ENCODE measurements at places on chromosomes 2 and 18. TPM values are rescaled to one million over a fixed set of nuclear protein-coding genes. Genes with fewer than 3 reads are reported as not detected.

Gene CRYGA
- total RNA-seq, result not detected

Gene DLX1
- total RNA-seq, result not detected

Gene PLEK
- 3.7 TPM for total RNA-seq

Gene TNFRSF11A
- total RNA-seq, result 1.0 TPM

Gene ZC3H6
- total RNA-seq, result 19.1 TPM

Gene FBXO48
- total RNA-seq, result 0.92 TPM

Gene OXER1
- total RNA-seq, result 0.94 TPM

Gene DSC3
- 0.65 TPM for total RNA-seq

Gene COL4A4
- 3.0 TPM for total RNA-seq

Gene IL36G
- not detected for total RNA-seq

DNA sequence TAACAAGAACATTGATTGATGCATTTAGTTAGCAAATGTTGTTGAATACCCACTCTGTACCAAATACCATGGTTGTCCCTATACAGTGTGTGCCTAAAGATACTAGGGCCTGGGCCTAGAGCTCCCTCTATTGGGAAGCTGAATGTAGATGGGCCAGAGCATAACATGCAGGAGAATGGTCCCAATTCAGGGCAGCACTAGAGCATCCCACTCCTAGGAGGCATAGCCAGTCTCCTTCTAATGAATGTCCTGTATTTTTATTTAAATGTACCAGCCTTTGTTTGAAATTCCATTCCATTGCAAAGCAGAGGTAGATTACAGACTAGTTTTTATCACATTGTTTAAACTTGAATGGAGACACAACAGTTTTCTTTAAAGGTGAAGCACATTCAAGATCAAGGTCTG is 90.6 kb downstream of the FEZ2 start:
- no peak for DNase-seq

DNA sequence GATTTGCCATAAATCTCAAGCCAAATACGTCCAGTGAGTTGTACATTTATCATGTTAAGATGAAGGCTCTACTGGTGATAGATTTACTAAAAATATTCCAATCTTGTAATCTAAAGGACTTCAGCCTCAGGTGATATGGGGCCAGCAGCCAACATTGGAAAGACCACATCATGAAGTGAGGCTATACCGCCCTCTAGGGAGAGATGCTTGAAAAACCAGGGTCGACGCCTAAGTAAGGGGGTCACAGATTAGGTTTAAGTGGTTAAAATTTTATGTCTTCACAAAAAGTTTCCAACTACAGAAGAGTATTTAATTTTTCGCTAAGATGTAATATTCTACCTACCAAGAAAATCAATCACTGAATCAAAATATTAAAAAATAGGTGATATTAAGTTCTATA is 33.3 kb downstream of the DOCK10 start:
- DNase-seq, result no peak

DNA sequence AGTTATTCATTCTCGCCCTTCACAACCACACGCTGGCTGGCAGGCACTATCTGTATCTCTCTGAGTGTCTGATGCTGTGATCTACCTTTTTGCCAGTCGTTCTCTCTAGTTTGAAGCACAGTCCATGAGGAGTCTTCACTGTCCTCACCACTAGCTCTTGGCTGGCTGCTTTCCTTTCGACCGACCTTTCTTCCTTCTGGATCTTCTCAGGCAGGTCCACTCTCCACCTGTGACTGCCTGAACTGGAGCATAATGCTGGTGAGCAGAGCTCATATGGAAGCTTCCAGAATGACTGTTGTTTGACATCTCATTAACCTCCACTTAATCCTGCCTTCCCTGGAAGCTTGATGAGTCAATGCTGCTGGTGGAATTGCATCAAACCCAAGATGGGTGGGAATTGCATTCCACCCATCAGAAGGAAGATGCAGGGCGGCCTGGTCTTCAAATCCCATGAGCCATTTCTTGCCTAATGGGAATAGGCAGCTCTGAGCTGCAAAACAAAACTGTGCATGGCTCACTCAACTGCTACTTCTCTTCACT is 283.5 kb upstream of the HDAC4 start:
- DNase-seq, result no peak

DNA sequence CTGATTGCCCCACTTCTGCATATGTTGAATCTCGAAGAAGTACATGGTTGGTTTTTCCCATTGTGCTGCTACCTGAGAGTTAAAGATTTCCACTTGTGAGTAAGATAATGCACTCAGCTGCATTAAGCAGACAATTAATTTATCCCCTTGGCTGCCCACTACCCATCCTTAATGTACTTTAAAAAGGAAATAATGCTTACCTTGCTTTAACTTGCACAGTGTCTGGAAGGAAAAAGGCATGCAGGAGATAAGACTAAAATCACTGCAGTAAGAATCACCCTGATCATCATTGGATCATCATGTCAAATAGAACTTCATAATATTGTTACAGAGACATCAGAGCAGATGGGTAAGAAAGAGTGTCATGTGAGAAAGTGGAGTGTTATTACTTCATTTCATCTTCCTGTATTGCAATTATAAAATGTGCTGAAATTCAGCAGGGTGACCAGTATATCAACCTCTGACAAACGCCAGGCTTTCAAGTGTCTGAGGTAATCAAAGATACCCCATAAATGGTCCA is 207.3 kb upstream of the PIK3C3 start:
- no peak for DNase-seq

DNA sequence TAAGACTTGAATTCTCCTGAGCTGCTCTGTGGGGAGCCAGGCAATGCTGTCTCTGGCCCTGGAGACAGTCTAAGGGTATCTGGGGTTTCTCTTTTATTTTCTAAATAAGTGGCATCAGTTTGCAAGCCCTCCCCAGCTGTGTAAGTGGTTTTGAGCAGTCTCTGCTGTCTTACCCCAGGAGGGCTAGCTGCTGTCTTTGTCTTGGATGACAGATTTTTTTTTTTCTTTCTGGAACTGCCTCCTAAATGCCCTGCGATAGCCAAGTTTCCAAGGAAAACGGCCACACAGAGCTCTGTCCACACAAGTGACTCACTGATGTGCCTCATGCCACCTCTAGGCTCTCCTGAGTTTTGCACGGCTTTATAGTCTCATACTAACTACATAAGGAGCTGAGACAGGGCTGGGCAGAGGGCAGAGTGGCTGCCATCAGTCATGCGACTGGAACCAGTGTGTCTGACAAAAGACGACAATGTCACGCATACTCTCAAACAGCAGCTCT is 37.2 kb upstream of the THOC1 start:
- no peak for DNase-seq

- DNase-seq, result no peak
Measured at GRCh38 chr2:136420346-136420745, 302.4 kb upstream of the CXCR4 start.

GRCh38 chr18:36744261-36744876 is 84.4 kb downstream of the TPGS2 start:
- no peak for DNase-seq

- no peak for DNase-seq
Measured at GRCh38 chr2:38485734-38486133, 108.7 kb upstream of the ATL2 start.

GRCh38 chr2:37648331-37649011 is 23.0 kb downstream of the CDC42EP3 start:
- peak; percentile 90 for DNase-seq

GRCh38 chr2:36235426-36235825 is 120.2 kb upstream of the CRIM1 start:
- no peak for DNase-seq

GRCh38 chr18:66560094-66560493 is 43.8 kb downstream of the CDH19 start:
- no peak for DNase-seq

- DNase-seq, result no peak
Measured at GRCh38 chr2:8331068-8331467, 350.8 kb upstream of the ID2 start.

GRCh38 chr2:158034198-158034866 is 67.3 kb upstream of the UPP2 start:
- DNase-seq, result no peak

DNA sequence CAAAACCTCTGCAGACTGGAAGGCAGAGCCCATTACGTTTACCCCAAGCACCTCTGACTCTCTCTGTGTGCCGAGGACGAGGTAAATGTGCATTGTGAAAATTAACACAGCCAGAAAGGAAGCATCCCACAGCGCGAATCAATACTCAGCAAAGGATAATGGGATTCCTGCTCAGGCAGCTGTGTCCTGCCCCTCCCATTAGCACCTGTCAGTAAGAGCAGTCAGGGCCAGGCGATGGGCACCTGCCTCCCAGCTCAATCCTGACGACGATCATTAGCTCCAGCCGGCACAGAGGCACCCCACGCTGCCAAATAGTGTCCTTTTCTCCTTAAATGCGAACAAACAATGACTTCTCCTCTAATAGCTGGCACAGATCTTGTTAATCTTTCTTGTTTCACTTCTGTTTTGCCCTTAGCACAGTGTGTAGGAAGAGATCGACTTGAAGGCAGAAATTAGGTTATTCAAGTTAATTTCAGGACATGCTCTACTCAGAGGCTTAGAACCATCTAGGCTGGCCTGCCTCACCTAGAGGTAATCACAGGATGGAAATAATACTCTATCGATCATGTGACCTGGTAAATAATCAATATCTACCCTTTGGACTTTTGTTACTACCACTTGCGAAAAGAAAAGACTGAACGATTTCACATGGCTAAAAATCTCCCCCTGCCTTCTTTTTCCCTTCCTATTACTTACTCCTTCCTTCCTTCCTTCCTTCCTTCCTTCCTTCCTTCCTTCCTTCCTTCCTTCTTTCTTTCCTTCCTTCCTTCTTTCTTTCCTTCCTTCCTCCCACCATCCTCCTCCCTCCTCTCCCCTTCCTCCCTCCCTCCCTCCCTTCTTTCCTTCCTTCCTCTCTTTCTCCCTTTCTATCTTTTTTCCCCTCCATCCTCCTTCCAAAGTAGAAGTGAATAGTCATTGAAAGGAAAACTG is 487.9 kb upstream of the ID2 start:
- no peak for DNase-seq

DNA sequence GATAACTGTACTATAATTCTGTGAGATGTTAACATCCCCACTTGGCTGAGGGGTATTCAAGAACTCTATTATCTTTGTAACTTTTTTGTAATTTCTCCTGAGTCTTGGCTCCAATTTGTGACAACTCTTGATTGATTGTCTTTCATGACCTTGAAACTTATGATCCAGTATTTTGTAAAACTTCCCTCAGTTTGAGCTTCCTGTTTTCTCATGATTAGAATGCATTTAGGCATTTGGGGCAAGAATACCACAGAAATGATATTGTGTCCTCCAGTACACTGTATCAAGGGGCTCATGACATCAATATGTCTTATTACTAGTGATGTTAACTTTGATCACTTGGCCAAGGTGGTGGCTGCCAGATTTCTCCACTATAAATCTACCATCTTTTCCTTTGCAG is 37.4 kb downstream of the PNO1 start:
- DNase-seq, result no peak

- DNase-seq, result no peak
Measured at GRCh38 chr2:24204505-24204904, 29.7 kb downstream of the FAM228A start.

DNA sequence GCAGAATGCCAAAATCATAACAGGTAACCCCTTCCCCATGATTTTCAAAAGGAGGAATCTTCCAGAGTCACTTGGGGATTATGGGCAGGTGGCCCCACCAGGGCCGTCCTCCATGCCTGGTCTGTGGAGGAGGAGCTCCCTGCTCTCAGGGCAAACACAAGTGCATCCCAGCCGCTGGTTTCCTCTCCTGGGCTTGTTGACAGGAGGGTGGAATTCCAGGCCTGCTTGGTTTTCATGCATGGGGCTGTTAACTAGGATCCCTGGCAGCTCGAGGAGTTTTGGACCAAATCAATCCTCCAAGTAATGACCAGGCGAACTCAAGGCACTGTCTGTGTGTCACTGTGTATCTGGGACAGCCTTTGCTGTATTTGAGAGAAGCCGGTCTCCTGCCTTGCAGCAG is 45.3 kb downstream of the FOSL2 start:
- DNase-seq, result no peak

- DNase-seq, result no peak
Measured at GRCh38 chr2:237865623-237866041, 6.2 kb downstream of the RAMP1 start.

- no peak for DNase-seq
Measured at GRCh38 chr2:58913082-58913726, 672.1 kb upstream of the FANCL start.

DNA sequence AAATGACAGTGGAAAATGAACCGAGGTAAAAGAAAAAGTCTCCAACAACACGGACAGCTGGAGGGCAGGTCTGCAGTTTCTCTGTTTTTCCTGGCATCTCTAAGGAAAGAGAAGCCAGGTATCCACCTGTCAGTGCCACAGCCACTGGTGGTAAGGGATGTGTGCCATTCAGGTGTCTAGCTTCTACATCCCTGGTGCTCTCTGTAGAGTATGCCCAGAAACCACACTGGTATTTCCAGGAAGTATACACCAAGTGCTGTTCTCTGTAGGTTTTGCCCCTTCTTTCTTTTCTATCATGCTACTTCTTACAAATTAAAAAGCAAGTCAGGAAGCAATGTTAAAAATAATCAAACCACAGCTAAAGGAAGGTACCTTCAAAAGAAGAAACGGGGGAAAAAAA is 7.6 kb upstream of the AGFG1 start:
- no peak for DNase-seq

DNA sequence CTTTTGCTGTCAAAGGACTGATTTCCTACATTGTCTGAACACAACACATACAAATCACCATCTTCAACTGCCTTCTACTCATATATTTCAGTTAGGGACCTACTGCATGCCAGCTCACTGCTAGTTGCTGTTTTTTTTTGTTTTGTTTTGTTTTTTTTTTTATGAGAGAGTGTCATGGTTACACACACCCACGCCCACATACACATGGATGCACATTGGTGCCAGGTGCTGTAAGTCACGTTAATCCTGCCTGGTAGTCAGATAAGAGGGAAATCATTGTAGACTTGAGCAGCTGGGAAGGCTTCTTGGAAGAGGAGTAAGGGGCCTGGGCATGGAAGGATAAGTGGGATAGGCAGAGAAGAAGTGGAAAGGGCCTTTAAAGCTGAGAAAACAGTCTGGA is 209.9 kb downstream of the TDRD15 start:
- no peak for DNase-seq

GRCh38 chr2:137950238-137950637 is 14.0 kb upstream of the HNMT start:
- DNase-seq, result no peak

GRCh38 chr2:3316456-3317276 is 61.0 kb downstream of the EIPR1 start:
- DNase-seq, result no peak

- DNase-seq, result no peak
Measured at GRCh38 chr2:24571828-24572442, 80.9 kb downstream of the NCOA1 start.

DNA sequence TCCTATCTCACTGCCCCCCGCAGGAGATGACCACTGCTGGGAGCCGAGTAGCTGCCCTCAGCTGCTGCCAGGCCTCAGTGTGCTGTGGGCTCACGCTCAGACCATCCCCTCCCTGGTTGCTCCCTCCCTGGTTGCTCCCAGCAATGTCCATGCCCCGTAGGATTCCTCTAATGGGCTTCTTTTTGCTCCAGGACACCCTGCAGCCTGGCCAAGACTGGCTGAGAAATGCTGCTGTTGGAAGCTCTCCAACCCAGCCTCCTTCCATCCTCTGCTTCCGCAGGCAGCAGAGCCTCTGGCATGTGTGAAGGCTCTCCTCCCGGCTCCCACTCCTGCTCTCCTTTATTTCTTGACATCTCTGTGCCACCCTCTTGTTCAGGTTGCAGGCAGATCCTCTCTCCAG is 48.6 kb downstream of the SOX11 start:
- no peak for DNase-seq

Measured in cardiac septum (tissue), 1 donor.